ENCODE measurements at places on chromosomes 1 and 21.

GRCh38 chr1:159961636-159962035, 7.6 kb upstream of the SLAMF9 start:
- DNase-seq: no peak

GRCh38 chr1:90384193-90384592, 332.9 kb downstream of the BARHL2 start:
- no peak for DNase-seq

- DNase-seq: no peak
Measured at GRCh38 chr1:209714338-209714737, 9.7 kb downstream of the HSD11B1 start.

DNA sequence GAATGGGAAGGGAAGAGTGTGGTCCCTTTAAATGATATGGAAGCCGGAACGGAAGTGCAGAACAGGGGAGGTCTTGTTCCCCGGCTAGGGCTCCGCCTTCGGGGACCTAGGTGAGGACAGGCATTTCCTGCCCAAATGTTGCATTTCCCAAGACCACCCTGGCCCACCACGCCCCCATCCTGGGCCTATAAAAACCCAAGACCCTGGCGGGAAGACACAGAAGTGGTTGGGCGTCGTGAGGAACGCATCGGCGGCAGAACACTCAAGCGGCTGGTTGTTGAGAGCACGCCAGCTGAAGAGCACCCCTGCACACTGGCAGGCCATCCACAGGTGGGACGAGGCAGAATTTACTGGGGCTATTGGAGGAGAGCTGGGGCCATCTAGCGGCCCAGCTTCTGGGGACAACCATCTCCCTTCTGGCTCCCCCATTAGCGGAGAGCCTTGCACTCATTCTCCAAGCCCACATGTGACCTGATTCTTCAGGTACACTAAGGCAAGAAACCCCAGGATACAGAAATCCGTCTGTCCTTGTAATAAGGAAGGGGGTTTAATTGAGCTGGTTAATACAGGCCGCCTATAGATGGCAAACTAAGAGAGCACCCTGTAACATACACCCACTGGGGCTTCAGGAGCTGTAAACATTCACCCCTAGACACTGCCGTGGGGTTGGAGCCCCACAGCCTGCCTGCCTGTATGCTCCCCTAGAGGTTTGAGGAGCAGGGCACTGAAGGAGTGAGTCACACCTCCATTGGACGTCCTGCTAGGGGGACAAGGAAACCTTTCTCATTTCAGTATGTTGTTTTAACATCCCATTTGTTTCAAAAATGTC, 1327.9 kb downstream of the BRINP3 start:
- DNase-seq: no peak

DNA sequence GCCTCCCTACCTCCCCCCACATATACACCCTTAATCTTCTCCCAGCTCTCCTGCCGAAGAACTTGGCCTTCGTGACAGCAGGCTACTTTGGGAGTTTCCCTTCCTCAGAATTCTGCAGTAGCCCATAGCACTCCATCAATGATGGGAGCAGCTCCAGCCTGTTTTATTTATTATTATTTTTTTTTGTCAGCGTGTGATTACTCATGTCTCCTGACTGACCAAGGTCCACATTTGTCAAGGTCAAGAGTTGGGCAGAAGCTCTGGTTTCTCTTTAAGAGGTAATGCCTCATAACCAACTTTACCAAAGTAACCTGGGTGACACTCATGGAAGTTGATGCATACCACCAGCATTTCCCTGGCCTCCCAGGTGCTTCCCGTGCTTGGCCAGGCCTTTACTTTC, 125.4 kb downstream of the ZZZ3 start:
- DNase-seq: no peak

- no peak for DNase-seq
Measured at GRCh38 chr21:34836103-34836932, 167.5 kb downstream of the CLIC6 start.

- DNase-seq: no peak
Measured at GRCh38 chr1:87702455-87702854, 373.8 kb downstream of the LMO4 start.

- DNase-seq: no peak
Measured at GRCh38 chr1:22915231-22915630, 57.4 kb downstream of the LACTBL1 start.

DNA sequence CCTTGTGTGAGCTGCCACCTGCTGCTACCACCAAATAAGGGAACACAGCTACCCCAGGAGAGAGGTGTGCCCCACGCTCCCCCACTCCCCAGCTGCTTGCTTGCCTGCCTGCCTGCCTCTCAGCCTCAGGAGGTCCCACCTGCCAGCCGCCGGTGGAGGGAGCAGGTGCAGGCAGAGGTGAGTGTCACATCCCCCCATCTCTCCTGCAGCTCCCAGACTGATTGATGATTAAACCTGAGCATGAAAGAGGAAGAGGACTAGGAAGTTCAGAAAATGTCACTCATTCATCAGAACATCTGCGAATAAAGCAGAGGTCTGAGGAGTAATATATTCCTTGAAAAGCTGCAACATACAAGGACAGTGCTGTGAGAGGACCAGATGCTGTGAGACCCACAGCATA, 58.6 kb upstream of the HIVEP3 start:
- no peak for DNase-seq

GRCh38 chr1:30188999-30189398, 534.4 kb downstream of the MATN1 start:
- no peak for DNase-seq

GRCh38 chr1:186564582-186564981, 103.7 kb upstream of the PDC start:
- no peak for DNase-seq

- peak; percentile 52 for DNase-seq
Measured at GRCh38 chr1:152110860-152111514, 4.3 kb downstream of the TCHH start.

Data from activated naive CD4-positive, alpha-beta T cell treated with anti-CD3 and anti-CD28 coated beads, Interleukin-2, amount 10 ng/mL, durations not matched to agents 7 days and 5 days (primary cell).